ENCODE measurements at places on chromosomes 12 and 14.
A peak's percentile ranks its signal among the peaks of the same experiment; 100 is the strongest.

DNA sequence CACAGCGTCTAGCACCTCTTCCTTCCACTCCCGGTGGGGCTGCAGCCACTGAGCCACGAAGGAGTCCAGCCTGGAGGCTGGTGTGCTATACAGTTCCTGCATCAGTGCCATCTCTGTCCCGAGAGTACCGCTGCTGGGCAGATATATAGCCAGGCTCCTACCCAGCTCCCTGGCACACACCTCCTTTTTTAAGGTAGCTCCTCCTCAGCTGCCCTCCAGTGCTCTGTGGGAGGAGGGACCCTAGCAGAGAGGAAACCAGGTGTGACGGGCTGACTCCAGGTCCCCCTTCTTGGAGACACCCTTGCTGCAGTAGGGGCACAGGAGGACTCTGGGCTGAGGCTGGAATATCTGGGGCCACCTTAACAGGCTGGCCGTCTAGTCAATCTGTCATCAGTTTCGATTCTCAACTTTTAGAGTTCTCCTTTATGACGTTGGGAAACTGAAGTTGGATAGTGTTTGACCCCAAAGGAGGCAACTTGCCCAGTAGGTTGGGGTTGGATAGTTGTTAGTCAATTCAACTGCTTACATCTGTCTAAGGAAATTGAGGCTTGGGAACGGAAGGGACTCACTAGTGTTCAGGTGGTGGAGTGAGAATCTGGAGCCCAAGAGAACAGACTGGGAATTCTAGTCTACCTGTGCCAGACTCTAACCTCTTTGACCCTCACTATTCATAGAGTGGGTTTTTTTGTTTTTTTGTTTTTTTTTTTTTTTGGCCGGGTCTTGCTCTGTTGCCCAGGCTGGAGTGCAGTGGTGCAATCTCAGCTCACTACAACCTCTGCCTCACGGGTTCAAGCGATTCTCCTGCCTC, at the start of gene OASL:
Gene OASL, minus strand, starts transcription at position 386 of the 808 bp plus-strand sequence. Its CDS starts 275 bp downstream, at position 111.
- peak; percentile 16 for DNase-seq

GRCh38 chr14:95713596-95714371, at the start of gene TCL1A:
TSS of gene TCL1A (minus strand) at chr14:95714125. CDS start at chr14:95714066, 59 bp downstream.
- DNase-seq = no peak

GRCh38 chr14:88952901-88953300, 128.4 kb downstream of the TTC8 start:
- no peak for DNase-seq

DNA sequence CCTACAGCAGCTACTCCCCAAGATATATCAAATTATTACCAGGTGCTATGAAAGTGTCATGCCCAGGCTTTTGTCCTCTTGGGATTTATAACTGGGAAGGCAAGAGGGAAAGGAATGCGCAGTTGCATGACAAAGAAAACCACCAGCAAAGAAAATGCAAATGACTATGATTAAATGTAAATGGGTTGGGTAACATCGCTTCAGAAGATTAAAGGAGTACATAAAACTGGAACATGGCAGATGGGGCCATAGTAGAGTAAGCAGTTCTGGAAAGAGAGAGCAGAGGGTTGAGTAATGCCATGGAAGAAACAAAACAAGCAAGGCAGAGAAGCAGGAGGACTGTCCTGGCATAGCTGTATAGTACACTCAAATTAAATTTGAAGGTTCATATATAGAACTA, 493.1 kb downstream of the NOVA1 start:
- no peak for DNase-seq

DNA sequence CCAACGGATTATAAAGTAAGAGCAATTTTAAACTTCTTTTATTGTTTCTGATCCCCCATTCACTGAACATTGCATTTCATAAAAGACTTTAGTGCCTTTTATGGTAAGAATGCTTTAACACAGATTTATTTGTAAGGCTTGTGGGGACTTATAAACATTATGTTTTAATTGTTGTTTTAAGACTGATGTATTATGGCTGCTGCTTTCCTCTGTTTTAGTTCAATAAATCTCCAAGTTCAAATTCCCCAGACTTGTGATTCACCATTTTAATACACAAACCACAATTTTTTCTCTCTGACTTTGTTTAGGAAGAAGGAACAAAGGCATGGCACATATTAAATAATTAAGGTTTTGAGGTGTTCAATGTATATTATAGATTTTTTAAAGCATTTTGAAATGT, 753.3 kb downstream of the SLC6A15 start:
- peak; percentile 37 for DNase-seq

DNA sequence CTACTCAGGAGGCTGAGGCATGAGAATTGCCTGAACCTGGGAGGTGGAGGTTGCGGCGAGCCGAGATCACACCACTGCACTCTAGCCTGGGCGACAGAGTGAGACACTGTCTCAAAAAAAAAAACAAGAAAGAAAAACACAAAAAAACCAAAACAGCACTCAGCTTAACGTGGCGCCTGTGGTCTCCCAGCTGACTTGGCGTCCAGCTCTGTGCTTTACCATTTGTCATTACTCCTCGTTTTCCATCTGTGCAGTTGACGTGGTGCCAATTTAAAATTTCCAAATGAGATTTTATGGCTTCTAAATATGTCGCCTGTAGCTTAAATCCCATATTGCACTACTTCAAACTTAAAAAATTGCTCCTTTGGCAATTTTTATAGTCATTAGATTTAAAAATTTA, 2.0 kb downstream of the MGP start:
- peak; percentile 8 for DNase-seq

- peak; percentile 100 for DNase-seq
These were observed at the start of gene OS9 for GRCh38 chr12:57693659-57694458. TSS of gene OS9 (plus strand) at chr12:57694132. CDS start at chr12:57694162, 30 bp downstream.

GRCh38 chr14:63647696-63648410, 6.2 kb upstream of the WDR89 start:
- DNase-seq = no peak

DNA sequence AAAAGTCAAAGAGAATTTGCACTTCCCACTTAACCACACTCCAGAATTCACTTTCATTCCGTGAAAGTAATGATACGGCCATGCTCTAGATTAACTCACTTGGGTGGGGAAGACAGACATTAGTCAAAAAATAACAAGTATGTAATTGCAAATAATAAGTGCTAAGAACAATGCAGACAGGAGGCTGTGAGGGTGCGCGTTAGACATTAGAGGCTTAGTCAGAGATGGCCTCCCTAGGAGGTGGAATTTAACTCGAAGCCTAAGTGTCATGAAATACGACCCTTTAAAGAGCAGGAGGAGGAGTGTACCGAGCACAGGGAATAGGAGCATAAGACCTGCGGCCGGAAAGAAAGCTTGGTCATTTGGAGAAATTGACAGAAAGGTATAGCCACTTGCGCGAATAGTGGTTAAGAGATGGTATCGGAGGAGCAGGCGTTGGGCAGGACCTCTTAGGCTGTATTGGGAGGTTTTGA, 628 bp downstream of the SNRPF start:
- peak; percentile 27 for DNase-seq

DNA sequence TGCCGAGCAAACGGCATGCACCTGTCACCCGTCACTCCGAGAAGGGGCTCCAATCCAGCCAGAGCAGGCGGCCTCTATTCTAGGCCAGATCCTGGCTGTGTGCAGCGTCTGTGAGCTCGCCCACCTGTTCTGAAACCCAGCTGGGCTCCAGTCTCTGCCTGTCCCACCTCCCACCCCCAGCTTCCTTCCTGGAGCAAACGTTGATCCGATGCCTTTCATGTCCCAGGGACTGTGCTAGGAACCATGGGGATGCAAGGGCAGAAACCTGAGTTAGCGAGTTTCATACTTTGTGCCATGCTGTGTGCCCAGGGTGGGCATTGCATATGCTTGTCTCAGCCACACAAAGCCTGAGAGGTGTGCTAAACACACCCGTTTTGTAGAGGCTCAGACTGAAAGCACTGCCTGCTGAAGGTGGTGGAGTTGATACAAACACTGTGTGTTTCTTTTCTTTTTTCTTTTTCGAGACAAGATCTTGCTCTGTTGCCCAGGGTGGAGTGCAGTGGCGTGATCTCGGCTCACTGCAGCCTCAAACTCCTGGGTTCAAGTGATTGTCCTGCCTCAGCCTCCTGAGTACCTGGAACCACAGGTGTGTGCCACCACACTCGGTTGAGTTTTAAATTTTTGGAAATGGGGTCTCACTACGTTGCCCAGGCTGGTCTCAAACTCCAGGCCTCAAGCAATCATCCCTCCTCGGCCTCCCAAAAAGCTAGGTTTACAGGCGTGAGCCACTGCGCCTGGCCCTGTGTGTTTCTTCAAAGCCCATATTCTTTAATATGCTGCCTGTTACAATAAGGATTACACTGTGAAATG, 84.1 kb upstream of the MED13L start:
- no peak for DNase-seq

DNA sequence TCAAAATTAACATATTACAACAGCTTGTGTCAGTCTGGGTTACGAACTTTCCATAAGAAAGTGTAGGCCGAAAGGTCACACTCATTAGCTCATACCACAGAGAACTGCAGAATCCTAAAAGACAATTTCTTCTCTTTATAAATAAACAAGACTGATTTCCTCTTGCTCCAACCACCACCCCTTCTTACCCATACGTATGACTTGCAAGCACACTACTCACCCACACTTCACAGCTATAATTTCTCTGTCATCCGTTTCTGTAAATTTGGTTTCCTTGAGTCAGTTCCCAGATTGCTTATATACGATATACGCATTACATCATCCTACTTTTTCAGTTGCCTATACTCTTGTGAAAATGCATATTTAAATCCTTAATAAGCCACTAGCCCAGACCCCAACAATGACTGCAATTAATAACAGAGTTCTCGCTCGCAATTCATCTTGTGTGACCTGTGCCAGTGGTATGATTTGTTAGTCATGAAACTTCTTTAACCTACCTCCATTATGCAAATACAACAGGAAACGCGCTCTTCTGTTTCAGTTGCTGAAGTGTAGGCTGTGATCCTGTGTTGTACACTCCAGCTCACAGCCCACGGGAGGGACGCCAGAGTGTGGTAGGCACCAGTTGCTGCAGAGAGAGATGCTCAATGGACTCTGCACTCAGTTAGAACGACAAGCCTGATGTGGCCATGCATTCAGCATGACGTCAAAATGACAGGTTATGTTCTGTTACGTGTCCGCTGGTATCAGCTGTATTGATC, 417.6 kb downstream of the PDZRN4 start:
- peak; percentile 1 for DNase-seq

DNA sequence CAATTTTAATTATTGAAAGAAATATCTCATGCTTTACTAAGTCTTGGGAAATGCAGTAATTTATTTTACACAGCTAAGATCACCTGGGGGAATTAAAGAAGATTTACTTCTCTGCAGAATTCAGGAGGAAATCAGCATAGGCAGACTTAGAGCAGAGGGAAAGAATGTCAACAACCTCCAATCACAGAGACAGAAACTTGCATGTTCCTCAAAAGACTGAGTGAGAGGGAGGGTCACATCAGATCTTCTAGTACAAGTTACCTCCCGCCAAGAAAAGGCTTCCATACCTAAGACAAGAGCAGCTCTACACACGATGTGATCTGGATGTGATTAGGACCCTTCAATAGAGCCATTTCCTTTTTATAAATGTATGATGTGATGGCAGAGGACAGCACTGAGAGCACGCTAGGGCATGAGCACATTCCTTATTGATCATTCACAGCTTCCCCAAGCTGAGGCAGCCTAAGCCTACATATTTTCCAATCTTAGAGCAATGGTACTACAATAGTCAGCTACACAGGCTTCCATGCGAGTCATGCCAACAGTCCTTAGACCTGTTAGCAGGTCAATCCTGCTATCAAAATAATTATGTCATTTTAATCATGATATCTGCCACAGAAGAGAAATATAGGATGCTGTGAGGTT, 403.3 kb downstream of the ETNK1 start:
- DNase-seq = no peak

GRCh38 chr14:104086661-104087461, 1.4 kb downstream of the ASPG start:
- no peak for DNase-seq

GRCh38 chr12:44118946-44119345, 283.1 kb downstream of the TMEM117 start:
- DNase-seq = no peak

DNA sequence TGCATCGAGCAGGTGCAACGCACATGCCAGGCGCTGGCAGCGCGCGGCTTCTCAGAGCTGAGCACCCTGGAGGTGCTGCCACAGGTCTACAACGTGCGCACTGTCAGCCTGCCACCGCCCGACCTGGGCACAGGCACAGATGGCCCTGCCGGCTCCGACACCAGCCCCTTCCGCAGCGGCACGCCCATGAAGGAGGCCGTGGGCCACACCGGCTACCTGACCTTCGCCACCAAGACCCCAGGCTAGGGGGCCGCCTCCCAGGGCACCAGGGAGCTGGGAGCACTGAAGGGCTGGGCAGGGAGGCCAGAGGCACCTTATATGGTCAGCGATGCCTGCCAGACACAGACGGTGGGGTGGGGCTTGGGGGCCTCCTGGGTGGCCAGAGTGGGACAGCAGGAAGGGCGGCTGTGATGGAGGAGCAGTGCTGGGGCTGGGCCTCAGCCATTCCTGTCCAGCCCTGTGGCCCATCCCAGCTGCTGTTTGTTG, 5.6 kb downstream of the TRMT61A start:
- DNase-seq = no peak

GRCh38 chr12:48031135-48031960, 27.1 kb upstream of the COL2A1 start:
- DNase-seq = no peak

- no peak for DNase-seq
These were observed 114.9 kb upstream of the ALG10B start for GRCh38 chr12:38201461-38202276.

- no peak for DNase-seq
These were observed 27.6 kb upstream of the ISM2 start for GRCh38 chr14:77526266-77526665.

GRCh38 chr14:25111061-25111601, 61.2 kb upstream of the STXBP6 start:
- peak; percentile 99 for DNase-seq

GRCh38 chr12:3713483-3713882, 39.4 kb downstream of the CRACR2A start:
- no peak for DNase-seq

- DNase-seq = no peak
These were observed 194.3 kb upstream of the RBM19 start for GRCh38 chr12:114160445-114160844.

DNA sequence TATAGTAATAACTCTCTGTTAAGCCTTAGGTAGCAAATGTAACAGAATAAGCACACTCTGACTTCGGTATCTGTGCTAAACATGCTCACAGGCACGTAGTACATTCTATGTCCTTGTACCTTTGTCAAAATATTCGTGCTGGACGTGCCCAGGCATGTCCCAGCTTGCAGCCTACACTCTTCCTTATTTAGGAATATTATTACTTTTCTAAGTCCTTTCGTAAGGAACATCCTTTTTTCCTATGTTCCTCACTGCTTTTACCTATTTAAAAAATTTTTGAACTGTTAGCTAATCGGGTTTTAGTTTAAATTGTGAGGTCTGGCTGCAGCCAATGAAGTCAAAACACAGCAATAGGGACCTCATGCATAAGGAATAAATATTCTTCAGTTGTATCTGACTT, 24.1 kb upstream of the UBC start:
- DNase-seq = peak; percentile 67

All from fibroblast of skin of right quadriceps (primary cell).